ENCODE measurements at places on chromosomes 13 and 19. TPM values are rescaled to one million over a fixed set of nuclear protein-coding genes. Genes with fewer than 3 reads are reported as not detected.

GRAMD1A gene
- total RNA-seq: 227 TPM

DNA sequence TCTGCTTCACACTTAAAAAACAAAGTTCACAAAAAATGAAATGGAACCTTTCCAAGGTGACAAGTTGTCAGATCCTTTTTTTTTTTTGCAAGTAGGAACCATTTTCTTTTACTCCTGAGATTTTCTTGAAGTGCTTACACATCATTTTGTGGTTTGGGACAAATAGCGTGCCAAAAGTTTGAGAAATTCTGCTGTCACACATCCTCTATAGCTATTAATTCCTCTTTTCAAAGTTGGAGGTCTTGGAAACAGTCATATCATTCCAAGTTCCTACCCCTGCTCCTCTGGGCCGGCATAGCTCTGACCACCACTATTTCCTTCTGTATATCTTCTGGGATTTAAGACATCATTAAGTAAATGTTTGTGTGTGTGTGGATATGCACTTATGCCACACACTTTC, 421.6 kb upstream of the SLC10A2 start:
- no peak for DNase-seq

DNA sequence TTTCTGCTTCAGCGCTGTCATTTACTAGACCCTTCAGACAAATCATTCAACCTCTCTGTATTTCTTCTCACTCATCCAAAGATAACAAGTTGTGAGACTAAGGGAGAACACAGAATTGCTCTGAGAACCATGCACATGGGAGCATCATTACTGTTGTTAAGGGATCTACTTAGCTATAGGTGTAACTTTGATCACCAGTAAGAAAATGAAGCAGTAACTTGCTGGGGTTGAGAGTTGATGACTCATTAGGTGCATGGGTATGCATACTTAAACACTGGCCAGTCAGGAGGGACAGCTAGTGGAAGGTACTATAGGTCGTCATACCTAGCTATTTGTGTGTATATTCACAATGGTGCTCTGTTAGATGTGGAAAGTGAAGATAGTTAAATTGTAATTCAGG, 61.5 kb downstream of the B3GLCT start:
- DNase-seq: no peak

NTN5 gene
- 2.2 TPM for total RNA-seq

POLRMT gene
- 118 TPM for total RNA-seq

CLDN10 gene
- total RNA-seq: 0.32 TPM

LGI4 gene
- 1.1 TPM for total RNA-seq

ETV2 gene
- total RNA-seq: 1.3 TPM

GRCh38 chr13:28586439-28587173, 72.3 kb upstream of the POMP start:
- no peak for DNase-seq

GRCh38 chr13:22801402-22802003, 379.3 kb upstream of the SGCG start:
- DNase-seq: no peak

DNA sequence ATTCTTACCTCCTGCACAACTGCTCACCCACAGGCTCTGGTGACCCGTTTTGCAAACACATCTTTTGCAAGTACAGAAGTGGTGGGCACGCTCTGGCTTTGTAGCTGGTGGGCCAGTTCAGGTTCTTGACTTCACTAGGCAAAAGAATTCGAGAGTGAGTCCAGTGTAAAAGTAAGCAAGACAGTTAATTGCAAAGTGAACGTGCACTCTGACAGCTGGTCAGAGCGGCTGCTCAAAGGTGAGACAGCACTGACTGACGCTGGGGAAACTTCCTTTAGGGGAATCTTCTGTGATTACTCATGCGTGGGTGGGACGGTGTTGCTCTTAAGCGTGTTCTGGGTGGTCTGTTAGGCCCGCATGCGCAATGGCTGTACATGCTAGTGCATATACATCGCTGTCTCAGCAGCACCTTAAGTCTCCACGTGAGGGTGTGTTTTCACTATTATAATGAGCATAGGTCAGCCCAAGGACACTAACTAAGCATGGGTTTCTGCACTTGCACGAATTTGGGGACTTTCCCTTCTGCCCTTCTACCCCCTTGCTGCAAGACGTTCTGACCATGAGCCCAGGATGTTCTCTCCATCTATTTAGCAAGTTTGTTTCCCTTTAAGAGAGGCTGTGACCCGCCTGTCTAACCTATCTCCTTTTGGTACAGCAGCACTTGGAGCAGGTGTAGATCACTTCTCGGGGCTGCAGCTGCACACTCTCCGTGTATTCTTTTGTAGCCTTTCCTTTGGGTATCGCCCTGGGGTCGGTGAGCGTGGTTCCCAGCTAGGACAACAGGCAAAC, 30.2 kb upstream of the CD33 start:
- no peak for DNase-seq

DNA sequence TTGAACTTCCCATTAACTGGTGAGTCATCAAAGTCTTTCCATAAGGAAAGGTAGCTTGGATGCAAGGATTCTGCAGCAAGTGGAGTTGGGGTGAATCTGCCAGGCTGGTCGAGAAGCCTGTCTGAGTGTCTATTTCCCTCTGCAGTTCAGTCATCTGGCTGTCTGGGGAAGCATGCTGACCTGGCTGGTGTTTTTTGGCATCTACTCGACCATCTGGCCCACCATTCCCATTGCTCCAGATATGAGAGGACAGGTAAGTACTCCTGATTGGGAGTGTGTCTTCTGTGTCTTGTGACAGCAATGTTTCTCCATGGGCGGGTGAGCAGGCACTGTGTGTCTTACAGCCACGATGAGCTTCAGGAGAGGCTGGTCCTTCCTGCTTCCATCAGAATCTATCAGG, 189.7 kb downstream of the SHISA2 start:
- no peak for DNase-seq

DNA sequence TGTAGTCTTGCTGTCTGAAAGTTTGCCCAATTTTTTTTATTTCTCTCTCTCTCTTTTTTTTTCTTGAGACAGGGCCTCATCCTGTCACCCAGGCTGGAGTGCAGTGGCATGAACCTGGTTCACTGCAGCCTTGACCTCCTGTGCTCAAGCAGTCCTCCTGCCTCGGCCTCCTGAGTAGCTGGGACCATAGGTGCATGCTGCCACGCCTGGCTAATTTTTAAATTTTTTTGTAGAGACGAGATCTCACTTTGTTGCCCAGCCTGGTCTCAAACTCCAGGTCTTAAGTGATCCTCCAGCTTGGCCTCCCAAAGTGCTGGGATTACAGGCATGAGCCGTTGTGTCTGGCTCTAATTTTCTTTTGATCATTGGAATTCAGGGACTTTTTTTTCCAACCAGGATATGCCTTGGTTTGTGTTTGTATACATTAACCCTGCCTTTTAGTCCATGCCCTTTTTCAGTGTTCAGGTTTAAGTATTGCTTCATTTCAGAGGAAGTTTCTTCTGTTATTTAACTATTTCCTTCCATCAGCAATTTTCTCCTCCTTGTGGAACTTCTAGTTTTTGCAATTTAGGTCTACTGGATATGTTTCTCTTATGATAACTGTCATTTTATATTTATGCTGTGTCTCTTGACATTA, 201.4 kb downstream of the PCCA start:
- DNase-seq: no peak

DNA sequence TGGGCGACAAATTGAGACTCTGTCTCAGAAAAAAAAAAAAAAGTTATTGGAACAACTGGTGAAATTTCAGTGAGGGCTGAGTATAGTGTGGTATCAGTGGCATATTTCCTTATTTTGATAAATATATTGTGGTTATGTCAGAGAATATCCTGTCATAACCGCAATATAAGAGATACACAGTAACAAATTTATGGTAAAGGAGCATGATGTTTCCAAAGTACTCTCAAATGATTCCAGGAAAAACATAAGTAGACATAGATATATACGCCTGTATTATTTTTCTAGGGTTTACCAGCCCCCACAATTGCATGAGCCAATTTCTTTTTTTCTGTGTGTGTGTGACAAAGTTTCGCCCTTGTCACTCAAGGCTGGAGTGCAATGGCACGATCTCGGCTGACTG, 5.7 kb upstream of the C5AR1 start:
- DNase-seq: no peak

GRCh38 chr13:23771552-23771951, 117.6 kb downstream of the MIPEP start:
- DNase-seq: no peak

MEF2B gene
- 6.3 TPM for total RNA-seq

GRCh38 chr13:45718992-45719391, 16.9 kb downstream of the CBY2 start:
- no peak for DNase-seq

CD33 gene
- not detected for total RNA-seq

- DNase-seq: no peak
Measured at GRCh38 chr19:18951721-18952281, 10.8 kb upstream of the HOMER3 start.

KCNN1 gene
- not detected for total RNA-seq

DNA sequence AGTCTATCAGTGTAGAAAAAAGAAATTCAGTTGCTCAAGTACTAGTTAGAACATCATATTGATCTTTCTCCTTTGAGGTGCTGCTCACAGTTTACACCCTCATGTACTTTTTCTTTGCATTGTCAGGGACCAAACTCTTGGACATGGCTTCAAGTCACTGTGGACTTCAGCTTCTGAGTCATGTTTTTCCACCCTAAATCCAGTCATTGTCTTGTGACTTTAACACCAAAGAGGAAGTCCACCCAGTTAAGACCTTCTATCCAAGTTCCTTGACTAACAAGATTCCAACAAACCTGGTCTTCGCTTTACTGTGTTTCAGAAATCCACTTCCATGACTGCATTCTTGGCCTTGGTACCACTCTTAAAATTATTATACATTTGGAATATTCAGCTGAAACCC, 206.7 kb upstream of the ARGLU1 start:
- DNase-seq: no peak

DNA sequence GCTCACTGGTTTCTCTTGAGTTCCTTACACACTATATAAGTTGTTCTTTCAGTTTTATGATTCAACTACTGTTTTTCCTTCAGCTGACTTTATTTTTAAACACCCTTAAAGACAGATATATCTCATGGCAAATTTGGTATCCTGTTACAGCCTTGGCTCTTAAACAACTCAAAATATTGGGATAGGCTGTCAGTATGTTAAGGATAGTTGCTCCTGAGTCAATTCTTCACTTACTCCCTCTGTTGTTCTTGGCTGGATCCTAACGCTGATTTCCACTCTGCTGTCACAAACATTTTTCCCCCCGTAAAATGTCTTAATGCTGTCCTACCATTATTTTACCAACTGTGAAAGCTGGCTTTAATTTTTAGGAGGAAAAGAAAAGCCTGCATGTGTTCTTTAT, 1.2 kb downstream of the KCNRG start:
- no peak for DNase-seq

- DNase-seq: no peak
Measured at GRCh38 chr19:55226788-55227187, 1.8 kb downstream of the TMEM86B start.

Measured in T-cell (primary cell).